Muscle of arm (tissue), 14 donors: ENCODE measurements at places on chromosomes 5 and 9.

DNA sequence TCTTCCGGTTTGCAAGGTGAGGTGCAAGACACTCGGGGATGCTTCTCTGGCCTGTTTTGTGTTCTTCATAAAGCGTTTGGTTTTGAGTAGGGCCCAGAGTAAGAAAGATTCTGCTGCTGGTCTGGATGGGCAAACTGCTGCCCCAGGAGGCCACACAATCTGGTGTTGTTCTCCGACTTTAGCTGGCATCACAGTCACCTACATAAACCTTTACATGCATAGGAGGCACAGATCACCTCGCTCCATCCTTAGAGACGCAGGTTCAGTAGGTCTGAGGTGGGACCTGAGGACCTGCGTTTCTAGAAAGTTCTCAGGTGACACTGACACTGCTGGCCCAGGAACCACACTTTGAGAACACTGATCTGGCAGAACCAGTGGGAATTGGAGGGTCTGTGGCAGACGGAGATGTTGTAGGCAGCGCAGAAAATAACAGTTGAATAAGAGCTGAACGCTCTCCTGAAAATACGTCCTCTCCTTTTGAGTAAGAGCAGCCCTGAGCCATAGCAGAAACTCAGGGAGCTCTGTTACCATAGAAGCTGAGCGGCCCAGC lies 3.9 kb upstream of the SLC6A3 start:
- DNase-seq = no peak

- DNase-seq = no peak
Observed at GRCh38 chr9:73515216-73515615, 363.6 kb downstream of the ANXA1 start.

DNA sequence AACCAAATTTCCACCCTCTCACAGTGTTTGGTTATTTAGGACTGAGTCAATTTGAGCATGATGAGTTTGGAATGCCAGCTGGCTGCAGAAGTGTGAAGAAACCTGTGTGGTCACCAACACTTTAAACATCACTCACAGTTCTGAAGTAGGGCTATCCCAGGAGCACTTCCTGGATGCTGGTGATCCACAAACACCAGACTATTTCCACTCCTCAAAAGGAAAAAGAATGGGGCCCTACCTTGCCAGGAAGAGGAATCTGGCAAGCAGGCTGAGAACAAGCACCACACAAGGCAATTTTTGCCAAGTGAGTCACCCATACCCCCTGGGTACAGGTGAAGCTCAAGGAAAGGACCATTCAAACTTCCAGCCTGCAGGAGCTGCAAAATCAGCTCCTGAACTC lies 294.2 kb upstream of the PTGER4 start:
- no peak for DNase-seq

- DNase-seq = no peak
Observed at GRCh38 chr5:21574438-21574837, 1278.7 kb downstream of the CDH12 start.

GRCh38 chr9:108188976-108189375 lies 666.8 kb downstream of the ACTL7B start:
- peak; percentile 61 for DNase-seq

- DNase-seq = no peak
Observed at GRCh38 chr5:153360860-153361259, 129.6 kb upstream of the GRIA1 start.

DNA sequence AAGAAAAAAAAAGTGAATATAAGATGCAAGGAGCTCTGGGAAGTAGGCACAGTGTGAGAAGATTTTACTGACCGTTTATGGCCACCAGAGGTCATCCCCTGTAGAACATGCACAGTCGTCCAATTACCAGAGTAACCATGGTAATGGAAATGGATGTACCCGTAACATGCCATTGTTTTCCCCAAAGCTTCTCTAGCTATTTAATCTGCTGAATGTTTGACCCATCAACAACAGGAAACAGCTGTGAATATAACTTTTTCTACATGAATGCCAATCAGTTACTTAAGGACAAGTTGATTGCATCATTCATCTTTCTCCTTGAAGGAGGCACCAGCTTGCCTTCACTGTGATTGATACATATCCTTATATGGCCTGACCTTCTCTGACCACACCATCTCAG lies 1967.0 kb upstream of the CDH9 start:
- no peak for DNase-seq

GRCh38 chr5:138819081-138819480 lies 56.1 kb downstream of the LRRTM2 start:
- peak; percentile 20 for DNase-seq

DNA sequence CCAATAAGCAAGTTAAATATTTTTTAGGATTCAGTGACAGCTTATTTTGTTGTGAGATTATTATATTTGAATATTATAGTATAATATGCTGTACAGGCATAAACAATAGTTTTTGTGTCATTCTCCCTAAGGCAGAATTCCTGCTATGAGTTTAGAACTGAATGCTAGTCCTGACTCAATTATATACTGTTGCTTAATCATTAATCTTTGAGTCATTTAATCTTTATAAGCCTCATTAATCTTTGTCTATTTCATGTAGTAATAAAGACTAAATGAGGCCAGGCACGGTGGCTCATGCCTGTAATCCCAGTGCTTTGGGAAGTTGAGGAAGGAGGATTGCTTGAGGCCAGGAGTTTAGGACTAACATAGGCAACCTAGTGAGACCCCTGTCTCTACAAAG lies 3.6 kb upstream of the DCP2 start:
- DNase-seq = no peak

- no peak for DNase-seq
Observed at GRCh38 chr9:38682713-38683112, 37.2 kb downstream of the FAM240B start.

- DNase-seq = no peak
Observed at GRCh38 chr5:67021521-67021920, 175.1 kb downstream of the CD180 start.

- DNase-seq = no peak
Observed at GRCh38 chr5:59999056-59999455, 105.5 kb upstream of the PDE4D start.

DNA sequence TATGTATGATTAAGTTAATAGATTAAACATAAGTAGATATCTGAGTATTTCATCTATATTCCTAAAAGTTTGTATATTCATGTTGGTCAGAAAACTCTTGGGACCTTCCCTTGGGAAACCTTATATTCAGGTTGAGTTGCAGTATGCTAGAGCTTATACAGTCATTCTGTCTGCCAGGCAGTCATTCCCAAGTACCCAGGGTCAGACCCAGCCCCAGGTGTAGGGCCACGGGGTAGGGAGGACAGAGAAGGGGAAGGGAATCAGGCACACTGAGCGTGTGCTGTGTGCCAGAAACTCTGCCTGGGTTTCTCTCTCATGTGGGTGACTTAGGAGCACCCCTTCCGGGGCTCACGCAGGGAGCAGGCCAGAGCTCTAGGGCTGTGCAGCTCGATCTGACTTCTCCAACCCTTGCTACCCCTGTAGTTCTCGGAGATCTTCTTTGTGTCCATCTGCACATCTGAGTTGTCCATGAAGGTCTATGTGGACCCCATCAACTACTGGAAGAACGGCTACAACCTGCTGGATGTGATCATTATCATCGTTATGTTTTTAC lies 28.2 kb downstream of the CATSPER3 start:
- no peak for DNase-seq

GRCh38 chr9:122695696-122696095 lies 20.8 kb downstream of the OR1L3 start:
- no peak for DNase-seq

- DNase-seq = no peak
Observed at GRCh38 chr5:98557916-98558315, 215.5 kb upstream of the RGMB start.

- DNase-seq = no peak
Observed at GRCh38 chr5:43514471-43514815, 505 bp downstream of the C5orf34 start.

GRCh38 chr5:963673-964531 lies 44.7 kb upstream of the NKD2 start:
- peak; percentile 65 for DNase-seq

DNA sequence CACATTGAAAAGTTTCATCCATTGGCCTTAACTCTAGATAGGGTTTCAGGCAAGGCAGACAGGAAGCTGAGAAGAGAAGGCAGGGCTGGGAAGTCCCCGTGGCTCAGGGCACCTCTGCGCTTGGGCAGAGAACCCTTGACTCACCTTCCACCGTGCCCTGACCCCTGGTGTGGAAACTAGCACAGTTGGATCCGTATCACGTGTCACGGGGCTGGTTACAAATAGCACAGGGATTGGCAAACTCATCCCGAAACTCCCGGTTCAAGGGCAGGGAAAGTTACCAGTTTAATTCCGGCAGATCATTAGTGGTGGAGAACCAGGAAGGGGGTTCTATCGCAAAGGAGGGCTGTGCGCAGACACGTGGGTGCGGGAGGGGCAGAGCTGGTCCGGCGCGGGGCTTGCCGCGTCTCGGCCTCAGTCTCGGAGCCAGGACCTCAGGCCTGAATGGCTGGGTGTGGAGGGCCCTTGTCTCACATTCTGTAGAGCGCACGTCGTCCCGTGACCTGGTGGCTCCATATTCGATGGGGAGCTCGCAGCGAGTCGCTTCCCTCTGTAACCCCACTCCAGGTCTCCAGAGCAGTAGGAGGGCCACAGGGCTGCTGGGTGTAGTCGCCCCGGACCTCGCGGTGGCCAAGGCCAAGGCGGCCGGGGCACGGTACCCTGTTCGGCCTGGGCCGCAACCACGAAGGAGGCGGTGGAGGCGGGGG lies 771 bp upstream of the TMEM171 start:
- no peak for DNase-seq

GRCh38 chr9:114000671-114001409 lies 77.3 kb downstream of the AMBP start:
- no peak for DNase-seq

GRCh38 chr5:53243403-53243802 lies 133.8 kb upstream of the MOCS2 start:
- DNase-seq = no peak

DNA sequence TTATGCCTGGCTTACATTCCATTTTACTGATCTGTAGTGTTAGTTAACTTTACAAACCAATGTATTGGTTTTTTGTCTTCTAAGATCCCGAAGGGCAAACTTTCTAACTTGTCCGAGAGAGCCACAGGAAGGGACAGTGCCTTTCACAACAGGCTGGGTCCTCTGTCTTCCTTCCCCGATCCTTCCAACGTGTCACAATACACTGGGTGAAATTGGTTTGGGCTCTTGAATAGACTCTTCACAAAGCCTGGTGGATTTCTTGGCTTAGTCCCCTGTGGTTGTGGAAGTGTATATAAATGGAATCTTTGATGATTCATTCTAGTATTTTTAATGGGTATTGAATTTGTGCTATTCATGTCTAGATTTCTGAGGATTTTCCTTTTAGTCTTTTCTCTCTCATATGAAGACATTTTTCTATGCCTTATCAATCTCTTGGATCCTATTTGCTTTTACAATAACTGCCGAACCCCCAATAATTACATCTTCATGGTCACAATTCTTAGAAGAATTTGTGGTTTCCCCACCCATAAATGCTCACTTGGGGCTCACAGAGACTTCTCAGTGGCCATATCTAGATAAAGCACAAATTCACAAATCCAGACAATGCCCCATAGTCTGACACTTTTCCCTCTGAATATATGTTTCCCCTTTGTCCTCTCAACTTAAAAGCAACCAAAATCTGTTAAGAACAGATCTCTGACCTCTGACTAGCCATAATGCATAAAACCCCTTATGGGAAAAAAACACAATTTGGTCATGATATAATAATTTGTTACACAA lies 107.7 kb downstream of the MTRR start:
- DNase-seq = no peak

- DNase-seq = no peak
Observed at GRCh38 chr5:1048861-1049838, 40.5 kb downstream of the NKD2 start.

- no peak for DNase-seq
Observed at GRCh38 chr9:76585487-76586389, 126.8 kb downstream of the GCNT1 start.

GRCh38 chr5:10562201-10563109 lies 1.4 kb upstream of the ANKRD33B start:
- no peak for DNase-seq

DNA sequence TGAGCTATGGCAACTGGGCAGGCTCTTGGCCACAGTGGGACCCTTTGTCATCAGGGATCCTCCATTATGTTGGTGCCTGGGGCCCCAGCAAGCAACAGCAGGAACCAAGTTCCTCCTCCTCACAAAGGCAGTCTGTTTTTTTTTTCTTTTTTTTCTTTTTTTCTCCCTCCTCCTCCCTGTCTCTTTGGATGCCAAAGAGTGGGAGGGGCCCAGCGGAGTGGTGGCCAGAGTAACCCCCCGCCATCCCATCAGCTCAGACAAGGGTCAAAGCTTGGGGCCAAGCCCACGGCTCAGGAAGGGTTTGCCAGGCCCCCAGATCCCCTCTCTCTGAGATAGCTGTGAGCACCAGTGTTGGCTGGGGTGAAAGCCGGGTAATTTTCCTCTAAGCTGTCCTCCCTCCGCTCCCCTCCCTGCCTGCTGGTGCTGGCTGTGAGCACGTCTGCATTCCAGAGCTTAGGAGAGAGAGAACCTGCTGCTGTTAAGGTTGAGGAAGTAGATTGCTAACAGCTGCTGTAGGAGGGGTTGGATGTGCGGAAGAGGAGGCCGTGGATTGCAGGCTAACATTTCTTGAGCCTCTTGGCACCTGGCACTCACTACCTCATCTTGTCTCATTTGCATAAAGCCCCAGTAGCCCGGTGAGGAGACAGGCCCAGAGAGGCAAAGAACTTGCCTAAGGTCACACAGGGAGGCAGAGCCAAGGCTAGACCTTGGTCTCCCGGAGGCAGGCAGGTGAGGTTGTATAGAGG lies 21.2 kb downstream of the GSN start:
- no peak for DNase-seq

DNA sequence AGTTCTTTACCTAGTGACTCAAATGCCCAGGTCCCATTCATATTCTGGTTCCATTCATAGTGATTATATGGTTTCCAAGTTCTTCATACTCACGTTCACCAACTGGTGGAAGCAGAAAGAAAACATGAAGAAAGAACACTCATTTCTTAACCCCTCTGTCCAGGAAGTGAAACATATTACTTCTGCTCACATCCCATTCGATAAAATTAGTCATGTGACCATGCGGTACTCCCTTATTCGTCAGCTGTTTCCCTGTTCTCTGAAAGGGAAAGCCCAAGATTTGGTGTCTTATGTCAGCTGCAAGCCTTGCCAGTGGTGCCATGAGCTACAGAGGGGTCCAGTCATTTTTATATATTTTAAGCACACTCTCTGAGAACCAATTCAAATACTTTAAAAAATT lies 387.0 kb upstream of the DMAC1 start:
- no peak for DNase-seq

GRCh38 chr9:27590651-27591050 lies 17.4 kb upstream of the C9orf72 start:
- DNase-seq = no peak

GRCh38 chr9:14027116-14027800 lies 286.7 kb downstream of the NFIB start:
- no peak for DNase-seq

- DNase-seq = no peak
Observed at GRCh38 chr9:134617246-134617645, 24.4 kb upstream of the COL5A1 start.

- no peak for DNase-seq
Observed at GRCh38 chr5:10262121-10262774, 12.2 kb downstream of the CCT5 start.

DNA sequence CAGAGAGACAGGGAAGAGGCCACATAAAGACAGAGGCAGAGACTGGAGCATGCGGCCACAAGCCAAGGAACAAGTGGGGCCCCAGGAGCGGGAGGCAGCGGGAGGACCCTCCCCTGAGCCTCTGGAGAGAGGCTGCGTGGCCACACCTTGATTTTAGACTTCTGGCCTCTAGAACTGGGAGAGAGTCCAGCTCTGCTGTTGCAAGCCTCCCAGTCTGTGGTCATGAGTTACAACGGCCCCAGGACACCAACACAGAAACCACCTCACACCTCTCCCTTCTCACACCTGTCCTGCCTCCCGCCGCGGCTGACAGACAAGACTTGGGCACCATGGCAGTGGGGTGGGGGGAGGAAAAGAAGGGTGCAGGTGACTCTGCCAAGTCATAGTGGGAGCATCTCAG lies 2.2 kb downstream of the INPP5E start:
- peak; percentile 43 for DNase-seq
